A549 treated with Mapracorat at 1 μM for 4 hours (cell line): ENCODE measurements at places on chromosomes 11 and 22. TPM values are rescaled to one million over a fixed set of nuclear protein-coding genes. Genes with fewer than 3 reads are reported as not detected.

The ZNF280B gene
- total RNA-seq: 1.0 to 1.8 TPM (median 1.4 TPM) in 5 replicates

The OR10A4 gene
- total RNA-seq: not detected in 5 replicates

The OR2D2 gene
- total RNA-seq: not detected in 5 replicates

The GNG3 gene
- not detected in 5 replicates for total RNA-seq

The ENTHD1 gene
- not detected in 5 replicates for total RNA-seq
